ENCODE measurements at places on chromosomes 12 and 14.

GRCh38 chr12:78060186-78060585 is 229.5 kb downstream of the NAV3 start:
- DNase-seq: no peak

DNA sequence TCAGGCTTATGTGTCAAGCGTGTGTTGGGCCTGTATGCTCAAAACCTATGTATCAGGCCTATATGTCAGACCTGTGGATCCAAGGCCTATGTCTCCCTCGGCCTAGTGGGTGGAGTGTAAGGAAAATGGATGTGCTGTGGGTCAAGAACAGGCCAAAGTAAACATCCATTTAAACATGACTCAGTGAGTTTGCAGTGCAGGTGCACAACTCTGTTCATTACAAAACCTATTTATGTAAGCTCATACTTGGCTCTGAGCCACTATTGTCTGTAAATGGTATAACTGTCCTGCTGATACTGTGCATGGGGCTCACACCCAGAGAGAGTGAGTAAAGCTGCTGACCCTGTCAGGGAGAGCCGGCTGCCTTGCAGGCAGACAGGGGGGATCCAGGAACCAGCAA is 249.7 kb upstream of the AVPR1A start:
- peak; percentile 61 for DNase-seq

DNA sequence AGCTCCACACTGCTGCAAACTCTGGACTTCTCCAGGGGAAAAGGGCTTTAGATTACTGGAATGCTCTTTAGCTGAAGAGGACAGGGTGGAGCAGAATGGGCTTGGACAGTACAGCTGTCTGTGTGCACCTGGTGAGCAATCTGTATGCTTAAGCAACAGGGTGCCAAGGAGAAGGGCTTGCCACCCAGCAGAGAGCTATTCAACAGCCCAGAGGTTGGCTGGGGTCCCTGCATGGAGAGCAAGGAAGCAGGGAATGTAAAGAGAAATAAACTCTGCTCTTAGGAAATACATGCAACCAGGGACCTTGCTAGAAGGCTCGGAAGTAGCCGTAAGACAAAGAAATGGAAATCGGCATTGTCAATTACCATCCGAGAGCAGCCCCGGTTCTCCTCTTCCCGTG is 53.0 kb upstream of the CORO1C start:
- DNase-seq: no peak

DNA sequence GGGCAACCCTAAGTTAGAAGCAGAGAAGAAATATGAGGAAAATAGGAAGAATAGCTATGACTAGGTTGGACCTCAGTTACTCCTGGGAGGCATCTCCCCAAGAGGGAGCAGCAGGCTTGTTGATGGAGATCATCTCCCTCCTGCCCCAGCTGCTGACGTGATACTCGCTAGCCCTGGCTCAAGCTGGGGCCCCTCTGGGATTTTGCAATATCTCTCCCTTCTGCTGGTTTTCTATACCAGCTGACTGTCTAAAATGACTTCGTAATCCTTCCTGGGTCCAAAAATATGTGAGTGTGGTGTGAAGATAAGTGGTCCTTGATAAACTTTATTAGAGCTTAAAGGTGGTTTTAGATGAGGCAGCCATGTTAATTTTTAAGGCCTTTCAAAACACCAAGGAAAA is 4.5 kb upstream of the HECTD4 start:
- DNase-seq: no peak

- no peak for DNase-seq
These were observed 2.3 kb upstream of the GPR162 start for GRCh38 chr12:6819106-6820030.

GRCh38 chr14:102029956-102030355 is 56.9 kb downstream of the HSP90AA1 start:
- DNase-seq: no peak

Data from Calu3 (cell line).